A549 treated with Hydrocortisone at 1 μM for 4 hours (cell line): ENCODE measurements at places on chromosomes 2 and 18. TPM values are rescaled to one million over a fixed set of nuclear protein-coding genes. Genes with fewer than 3 reads are reported as not detected.

IL37 gene
- total RNA-seq: not detected in 5 replicates

ZNF236 gene
- total RNA-seq: 1.7 to 3.4 TPM (median 2.7 TPM) in 5 replicates

CD8B2 gene
- not detected in 5 replicates for total RNA-seq

ABCB11 gene
- total RNA-seq: 0.02 to 0.13 TPM (median 0.03 TPM) in 5 replicates

KCNG3 gene
- total RNA-seq: 0.46 to 0.73 TPM (median 0.62 TPM) in 5 replicates

ESPNL gene
- total RNA-seq: 0.10 to 0.38 TPM (median 0.13 TPM) in 5 replicates

NOSTRIN gene
- total RNA-seq: 1.3 to 2.7 TPM (median 2.1 TPM) in 5 replicates

AGXT gene
- total RNA-seq: not detected in 5 replicates

SETBP1 gene
- 0.37 to 0.59 TPM (median 0.57 TPM) in 5 replicates for total RNA-seq

CFC1 gene
- total RNA-seq: 0.09 to 0.10 TPM in 2 of 5 replicates, not detected in the others

TET3 gene
- total RNA-seq: 7.5 to 11.3 TPM (median 9.3 TPM) in 5 replicates

CFAP65 gene
- total RNA-seq: 0.07 to 0.29 TPM (median 0.20 TPM) in 5 replicates

BBS5 gene
- total RNA-seq: 4.9 to 5.8 TPM (median 5.4 TPM) in 5 replicates

PPP3R1 gene
- 52.7 to 78.4 TPM (median 56.1 TPM) in 5 replicates for total RNA-seq

DSC1 gene
- not detected in 5 replicates for total RNA-seq

CNGA3 gene
- 0.05 TPM in 1 of 5 replicates, not detected in the others for total RNA-seq
